Astrocyte of the hippocampus (primary cell): ENCODE measurements at places on chromosomes 3 and 15.

- DNase-seq, result no peak
Observed at GRCh38 chr15:26355472-26356074, 417.3 kb downstream of the GABRB3 start.

DNA sequence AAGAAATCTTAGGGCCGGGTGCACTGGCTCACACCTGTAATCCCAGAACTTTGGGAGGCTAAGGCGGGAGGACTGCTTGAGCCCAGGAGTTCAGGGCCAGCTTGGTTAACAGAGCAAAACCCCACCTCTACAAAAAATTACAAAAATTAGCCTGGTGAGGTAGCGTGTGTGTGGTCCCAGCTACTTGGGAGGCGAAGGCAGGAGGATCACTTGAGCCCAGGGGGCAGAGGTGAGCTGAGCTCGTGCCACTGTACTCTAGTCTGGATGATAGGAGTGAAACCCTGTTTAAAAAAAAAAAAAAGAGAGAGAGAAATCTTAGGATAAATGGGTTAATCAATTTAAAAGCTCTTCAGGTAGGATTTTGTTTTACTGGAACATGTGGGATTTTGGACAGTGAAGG, 31.2 kb upstream of the DUT start:
- DNase-seq, result no peak

- DNase-seq, result no peak
Observed at GRCh38 chr3:43388175-43388574, 101.8 kb downstream of the SNRK start.

DNA sequence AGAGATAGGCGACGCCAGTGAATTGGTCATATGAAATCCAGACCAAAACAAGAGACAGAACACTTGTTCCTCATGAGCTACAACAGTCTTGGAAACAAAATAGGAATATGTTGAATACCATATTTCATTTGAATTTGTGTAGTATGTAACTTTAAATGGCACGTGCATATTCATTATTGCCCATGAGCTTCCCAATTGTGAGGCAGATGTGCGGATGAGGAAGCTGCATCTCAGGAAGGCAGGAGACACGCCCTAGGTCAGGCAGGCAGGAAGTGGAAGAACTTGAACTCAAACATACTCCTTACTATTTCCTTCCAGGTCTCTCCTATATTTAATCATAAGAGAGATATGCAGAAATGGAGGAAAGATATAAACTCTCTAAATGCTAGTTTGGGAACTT, 106.8 kb upstream of the SLC2A2 start:
- no peak for DNase-seq

- DNase-seq, result peak; percentile 35
Observed at GRCh38 chr15:63186065-63186464, 3.3 kb upstream of the RAB8B start.

DNA sequence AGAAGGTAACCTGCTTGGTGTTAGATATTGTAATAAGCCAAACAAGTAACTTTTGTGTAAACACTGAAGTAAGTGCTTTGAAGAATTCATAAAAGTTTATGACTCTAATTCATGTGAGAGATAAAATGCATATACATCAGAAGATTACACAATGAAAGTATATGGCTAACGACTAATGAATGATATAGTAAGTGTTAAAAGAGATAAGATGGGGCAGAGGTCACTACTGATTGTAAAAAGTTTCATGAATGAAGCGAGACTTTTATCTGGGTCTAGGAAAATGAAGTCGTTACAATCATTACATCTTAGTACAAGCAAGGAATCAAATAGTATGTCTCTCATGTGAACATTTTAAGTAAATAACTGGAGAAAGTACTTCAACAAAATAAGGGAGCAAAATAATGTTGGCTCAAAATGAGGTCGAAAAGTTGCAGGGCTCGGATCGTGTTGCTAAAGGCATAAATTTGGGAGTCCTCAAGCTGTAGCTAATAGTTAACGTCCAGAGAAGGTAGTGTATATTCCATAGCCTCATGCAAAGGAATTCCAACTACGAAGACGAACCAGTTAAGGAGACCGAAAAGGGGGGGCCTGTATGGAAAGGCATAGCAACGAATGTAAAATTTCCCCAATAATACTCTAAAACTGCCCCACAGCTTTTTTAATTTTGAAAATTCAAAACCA, 984 bp upstream of the DUT start:
- DNase-seq, result peak; percentile 27

- no peak for DNase-seq
Observed at GRCh38 chr3:193997228-193998122, 138.5 kb upstream of the HES1 start.

DNA sequence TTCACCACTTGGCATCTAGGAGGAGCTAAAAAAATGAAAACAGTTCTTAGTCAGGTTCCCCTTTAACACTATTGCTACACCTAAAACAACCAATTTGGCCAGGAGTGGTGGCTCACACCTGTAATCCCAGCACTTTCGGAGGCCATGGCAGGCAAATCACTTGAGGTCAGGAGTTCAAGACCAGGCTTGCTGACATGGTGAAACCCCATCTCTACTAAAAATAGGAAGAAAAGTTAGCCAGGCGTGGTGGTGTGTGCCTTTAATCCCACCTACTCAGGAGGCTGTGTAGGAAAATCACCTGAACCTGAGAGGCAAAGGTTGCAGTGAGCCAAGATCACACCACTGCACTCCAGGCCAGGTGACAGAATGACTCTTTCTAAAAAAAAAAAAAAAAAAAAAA, 124.1 kb downstream of the DGKG start:
- DNase-seq, result no peak

GRCh38 chr3:133527081-133527715, 46.3 kb upstream of the CDV3 start:
- DNase-seq, result no peak

GRCh38 chr3:108947855-108948254, 5.8 kb downstream of the GUCA1C start:
- no peak for DNase-seq

GRCh38 chr3:61954097-61954540, 392.7 kb downstream of the PTPRG start:
- DNase-seq, result no peak

- DNase-seq, result no peak
Observed at GRCh38 chr3:79211586-79212359, 556.0 kb downstream of the ROBO1 start.

GRCh38 chr15:78360367-78360801, 20.2 kb downstream of the CRABP1 start:
- no peak for DNase-seq

GRCh38 chr15:67945951-67946700, 106.3 kb upstream of the RNU6-1 start:
- peak; percentile 59 for DNase-seq

GRCh38 chr3:177818712-177819240, 621.5 kb upstream of the TBL1XR1 start:
- DNase-seq, result no peak

DNA sequence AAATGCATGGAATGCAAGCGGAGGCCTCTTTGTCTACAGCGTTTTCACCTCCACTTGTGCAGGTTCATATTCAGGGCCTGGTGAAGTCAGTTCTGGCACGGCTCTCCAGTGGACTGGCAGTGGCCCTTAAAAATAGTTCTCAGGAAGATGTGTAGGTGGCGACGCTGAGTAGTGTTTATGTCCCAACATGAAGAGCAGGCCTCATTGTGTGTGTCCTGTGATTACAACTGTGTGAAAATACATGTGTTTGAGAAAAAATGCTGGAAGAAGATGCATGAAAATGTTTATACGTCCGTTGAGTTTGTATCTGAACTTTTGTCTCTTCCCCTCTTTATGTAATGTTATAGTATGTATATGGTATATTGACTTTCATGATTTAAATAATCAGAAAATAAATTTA, 7.2 kb downstream of the LIPC start:
- DNase-seq, result peak; percentile 67

DNA sequence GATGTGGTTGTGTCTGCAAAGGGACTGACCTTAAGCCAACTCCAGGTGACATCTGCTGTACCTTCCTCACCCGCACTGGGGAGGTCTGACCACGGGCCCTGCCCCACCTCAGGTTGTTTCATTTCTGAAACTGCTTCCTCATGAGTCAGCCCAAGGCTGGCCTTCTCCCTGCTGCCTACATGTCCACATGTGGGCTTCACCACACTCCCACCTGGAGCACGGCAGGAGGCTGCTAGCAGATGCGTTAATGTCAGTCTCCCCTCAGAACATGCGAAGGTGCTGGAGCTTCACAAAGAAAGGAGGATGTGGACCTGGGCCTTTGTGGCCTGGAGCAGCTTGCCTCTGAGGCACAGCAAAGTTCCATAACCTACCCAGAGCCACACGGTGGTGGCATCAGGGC, 69.4 kb upstream of the PLXNA1 start:
- no peak for DNase-seq

GRCh38 chr15:63049783-63050371, 7.3 kb downstream of the TPM1 start:
- peak; percentile 46 for DNase-seq

DNA sequence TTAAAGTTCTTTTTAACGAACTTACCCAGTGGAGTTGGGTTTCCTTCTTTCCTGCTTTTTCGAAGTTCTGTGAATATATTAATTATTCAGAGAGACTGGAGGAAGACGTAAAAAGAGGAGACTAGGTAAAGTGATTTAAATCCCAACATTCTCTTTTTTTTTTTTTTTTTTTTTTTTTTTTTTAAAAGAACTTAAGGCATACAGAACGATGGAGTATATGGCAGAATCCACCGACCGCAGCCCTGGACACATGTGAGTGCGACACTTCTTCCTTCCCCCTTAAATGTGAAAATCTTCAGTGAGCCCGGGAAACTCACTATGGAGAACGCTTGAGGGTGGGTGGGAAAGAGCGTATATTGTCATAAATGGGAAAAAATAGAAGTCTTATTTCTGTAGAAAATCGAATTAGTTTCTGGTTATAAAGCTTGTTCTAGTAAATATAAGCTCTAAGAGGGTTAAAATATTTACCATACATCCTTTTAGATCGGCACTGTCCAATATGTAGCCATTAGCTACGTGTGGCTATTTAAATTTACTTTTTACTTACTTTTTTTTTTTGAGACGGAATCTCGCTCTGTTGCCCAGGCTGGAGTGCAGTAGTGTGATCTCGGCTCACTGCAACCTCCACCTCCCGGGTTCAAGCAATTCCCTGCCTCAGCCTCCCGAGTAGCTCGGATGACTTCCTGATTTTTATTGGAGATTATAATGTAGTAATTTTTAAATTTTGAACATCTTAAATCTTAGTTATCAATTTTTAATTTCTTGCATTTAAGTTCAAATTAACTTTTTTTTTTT, 892 bp downstream of the NMD3 start:
- peak; percentile 31 for DNase-seq

DNA sequence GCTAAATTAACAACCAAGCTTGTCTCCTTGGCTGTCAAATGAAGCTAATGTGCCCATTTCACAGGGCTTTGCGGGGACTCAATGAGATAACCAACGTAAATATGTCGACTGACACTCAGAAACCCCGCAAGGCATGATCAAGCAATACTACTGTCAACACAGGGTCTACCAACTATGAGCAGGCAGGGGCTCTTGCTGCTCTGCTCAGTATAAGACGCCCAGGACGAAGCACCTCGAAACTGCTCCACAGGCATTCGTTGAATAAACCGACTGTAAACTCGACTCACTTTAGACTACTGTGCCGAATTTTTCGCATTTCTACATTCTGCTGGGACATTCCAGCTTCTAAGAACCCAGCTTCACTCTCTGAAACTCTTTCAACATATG, 55.0 kb downstream of the FEZF2 start:
- no peak for DNase-seq

DNA sequence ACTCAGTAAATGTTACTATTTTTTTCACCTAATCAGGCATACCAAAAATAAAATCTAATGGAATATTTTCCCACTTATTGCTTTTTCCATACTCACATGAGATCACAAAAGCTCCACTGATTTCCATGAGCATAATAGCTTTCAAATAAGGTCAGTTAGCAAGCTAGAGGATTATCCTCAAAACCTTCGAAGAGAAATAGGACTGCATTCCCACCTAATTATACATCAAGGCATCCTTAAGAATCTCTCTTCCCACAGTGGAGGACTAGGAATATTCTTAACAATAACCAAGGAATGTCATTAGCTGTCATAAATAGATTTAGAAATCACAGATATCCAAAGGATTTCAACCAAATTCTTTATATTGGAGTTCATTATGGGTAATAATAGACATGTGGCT, 127.9 kb upstream of the STT3B start:
- DNase-seq, result peak; percentile 16

GRCh38 chr3:39126532-39127071, 19.1 kb downstream of the TTC21A start:
- peak; percentile 69 for DNase-seq

DNA sequence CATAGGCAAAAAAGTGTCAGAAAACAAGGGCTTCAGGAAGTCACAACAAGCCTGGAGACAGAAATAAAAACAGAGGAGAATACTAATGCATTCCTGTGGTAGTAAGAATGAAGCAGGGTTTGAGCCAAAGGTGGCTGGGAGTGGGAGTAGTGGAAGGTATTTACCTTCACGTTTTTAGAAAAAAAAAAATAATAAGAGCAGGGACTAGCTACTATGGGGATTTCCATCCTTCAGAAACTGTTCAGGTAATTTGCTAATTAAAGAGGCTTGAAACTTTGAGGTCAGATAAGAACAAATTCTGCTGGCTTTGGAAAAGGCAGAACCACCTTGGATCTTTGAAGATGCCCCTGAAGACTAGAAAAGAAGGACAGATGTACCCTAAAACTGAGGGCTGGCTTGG, 18.4 kb downstream of the ILDR1 start:
- peak; percentile 62 for DNase-seq

GRCh38 chr3:67646586-67647234, 7.7 kb downstream of the SUCLG2 start:
- DNase-seq, result peak; percentile 48
